Activated CD8-positive, alpha-beta memory T cell treated with anti-CD3 and anti-CD28 coated beads for 1 hour (primary cell): ENCODE measurements at places on chromosomes 4 and X.

DNA sequence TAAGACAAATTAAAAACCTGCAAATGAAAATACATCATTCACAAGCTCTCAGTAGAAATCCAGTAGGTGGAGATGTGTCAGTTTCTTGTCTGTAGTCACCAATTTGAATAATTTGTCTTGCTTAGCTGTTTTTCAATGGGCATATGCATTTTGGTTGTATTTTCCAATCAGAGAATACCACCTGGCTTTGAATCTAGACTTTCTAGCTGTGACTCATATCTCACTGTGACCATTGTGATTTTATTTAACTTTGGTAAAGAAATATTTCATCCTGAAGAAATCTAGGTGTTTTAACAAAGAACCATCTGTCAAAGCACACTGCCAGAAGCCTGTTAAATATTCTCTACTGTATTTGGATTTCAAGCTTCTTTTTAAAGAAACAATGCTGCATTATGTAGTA is 1650.6 kb upstream of the IGFBP7 start:
- no peak for DNase-seq

DNA sequence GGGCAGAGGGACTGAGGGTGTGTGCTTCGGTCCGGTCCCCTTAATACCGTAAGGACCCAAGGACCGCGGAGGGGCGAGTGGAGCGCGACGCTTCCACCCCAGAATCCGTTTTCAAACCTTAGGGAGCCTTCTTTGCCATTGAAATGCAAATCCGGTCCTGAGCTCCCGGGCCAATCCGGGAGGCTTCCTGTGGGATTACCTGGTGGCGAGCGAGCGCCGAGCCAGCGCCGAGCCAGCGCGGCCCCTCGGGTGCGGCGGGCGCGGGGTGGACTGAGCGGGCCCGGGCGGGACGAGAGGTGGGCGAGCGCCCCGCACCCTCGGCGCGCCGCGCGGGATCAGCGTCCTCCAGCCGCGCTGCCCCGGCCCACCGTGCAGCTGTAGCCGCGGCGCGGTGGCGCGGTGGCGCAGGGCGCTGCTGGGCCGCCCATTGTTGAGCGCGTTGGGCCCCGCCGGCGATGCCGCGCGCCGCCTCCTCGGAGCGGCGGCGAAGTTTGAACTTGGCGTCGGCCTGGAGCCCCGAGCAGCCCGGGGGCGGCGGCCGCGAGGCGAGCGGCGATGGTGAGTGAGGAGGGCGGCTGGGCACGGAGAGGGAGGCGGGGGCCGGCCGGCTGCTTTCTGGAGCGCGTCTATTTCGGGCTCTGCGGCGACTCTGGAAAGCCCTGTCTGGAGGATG is 208.7 kb downstream of the SOWAHB start:
- DNase-seq = no peak

DNA sequence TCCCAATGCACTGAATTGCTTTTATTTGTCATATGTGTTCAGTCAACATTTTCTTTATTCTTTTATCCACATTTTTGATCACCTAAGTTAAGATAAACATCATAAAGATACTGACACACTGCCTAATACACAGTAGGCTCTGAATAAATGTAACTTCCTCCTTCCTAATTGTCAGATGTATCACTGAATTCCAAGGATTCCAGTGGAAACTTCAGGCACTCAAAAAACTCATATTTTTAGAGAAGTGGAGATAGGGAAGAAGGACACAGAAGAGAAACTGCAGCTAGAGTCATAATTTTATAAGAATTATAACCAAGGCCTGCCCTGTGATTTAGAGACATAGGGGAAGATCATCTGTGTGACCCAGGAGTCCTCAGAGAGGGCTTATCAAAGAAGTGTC is 753.3 kb downstream of the ADGRL3 start:
- DNase-seq = no peak

- no peak for DNase-seq
These were observed 611.3 kb upstream of the CPXCR1 start for GRCh38 chrX:88135735-88136134.

GRCh38 chr4:106773076-106773905 is 262.8 kb downstream of the DKK2 start:
- no peak for DNase-seq

- DNase-seq = no peak
These were observed 270.6 kb downstream of the BANK1 start for GRCh38 chr4:102061133-102061532.

- no peak for DNase-seq
These were observed 16.7 kb downstream of the TMSB4X start for GRCh38 chrX:12991575-12991974.

DNA sequence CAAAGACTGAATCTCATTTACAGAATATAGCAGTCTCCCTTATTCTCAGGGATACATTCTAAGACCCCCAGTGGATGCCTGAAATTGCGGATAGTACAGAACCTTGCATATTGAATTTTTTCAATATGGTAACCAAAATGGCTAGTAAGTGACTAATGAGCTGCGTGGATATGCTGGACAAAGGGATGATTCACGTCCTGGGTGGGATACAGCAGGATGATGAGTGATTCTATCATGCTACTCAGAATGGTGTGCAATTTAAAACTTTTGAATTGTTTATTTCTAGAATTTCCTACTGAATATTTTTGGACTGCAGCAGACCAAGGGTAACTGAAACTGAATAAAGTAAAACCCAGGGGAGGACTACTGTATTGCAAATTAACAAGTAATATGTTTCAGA is 66.7 kb downstream of the STAG2 start:
- no peak for DNase-seq

DNA sequence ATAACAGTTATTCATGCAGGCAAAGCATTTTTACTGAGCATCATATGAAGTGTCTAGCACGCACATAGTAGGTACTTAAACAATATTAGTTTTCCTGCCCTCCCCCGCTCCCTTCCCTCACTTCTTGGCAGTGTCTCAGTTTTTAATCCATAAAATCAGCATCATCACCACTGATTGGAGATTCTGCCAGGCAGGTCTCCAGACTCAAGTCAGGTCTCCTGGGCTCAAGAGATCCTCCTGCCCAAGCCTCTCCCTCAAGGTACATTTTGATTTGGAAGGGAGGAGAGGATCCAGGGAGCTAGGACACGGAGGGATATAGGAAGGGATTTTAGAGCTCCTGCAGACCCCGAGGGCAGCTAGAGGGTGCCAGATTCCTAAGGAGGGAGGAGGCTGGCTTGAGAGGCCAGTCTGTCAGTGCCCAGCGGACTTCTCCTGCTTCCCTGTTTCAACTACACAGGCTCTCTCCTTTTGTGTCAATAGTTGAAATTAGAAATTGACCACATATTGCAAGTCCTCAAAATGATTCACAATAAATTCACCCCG is 4.4 kb upstream of the FAT1 start:
- no peak for DNase-seq

GRCh38 chr4:143337600-143338287 is 1.1 kb downstream of the GAB1 start:
- DNase-seq = no peak

DNA sequence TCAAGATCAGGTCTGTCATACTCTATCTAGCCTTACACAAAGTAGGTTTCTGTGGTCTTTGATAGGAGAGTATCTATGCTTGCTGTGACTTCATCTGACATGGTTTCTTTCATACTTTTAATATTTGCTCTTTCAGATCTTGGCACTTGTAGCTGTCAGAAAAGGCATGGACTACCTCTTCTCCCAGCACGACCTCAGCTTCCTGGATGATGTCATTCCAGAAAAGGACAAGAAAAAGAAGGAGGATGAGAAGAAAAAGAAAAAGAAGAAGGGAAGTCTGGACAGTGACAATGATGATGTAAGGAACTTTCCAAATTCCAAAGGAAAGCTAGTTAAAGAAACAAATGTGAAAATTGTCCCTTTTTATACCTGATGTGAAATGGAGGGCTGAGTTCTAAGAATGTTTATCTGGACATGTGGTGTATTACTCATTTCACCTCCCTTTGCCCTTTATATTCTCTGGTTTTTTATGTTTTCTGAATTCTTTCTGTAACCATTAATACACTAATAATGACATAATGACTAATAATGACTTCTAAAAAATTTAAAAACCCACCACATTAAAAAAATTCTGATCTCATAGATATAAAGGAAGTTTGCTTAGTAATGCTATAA is 221.2 kb downstream of the SLC4A4 start:
- DNase-seq = no peak

- DNase-seq = no peak
These were observed 23.7 kb upstream of the FAM47B start for GRCh38 chrX:34918856-34919255.

GRCh38 chrX:40331762-40332161 is 234.0 kb upstream of the BCOR start:
- no peak for DNase-seq

GRCh38 chr4:124694306-124694705 is 18.2 kb downstream of the ANKRD50 start:
- DNase-seq = no peak

- no peak for DNase-seq
These were observed 182.2 kb upstream of the TEX13C start for GRCh38 chrX:125137521-125137920.

GRCh38 chr4:183747931-183748670 is 89.0 kb downstream of the TRAPPC11 start:
- no peak for DNase-seq

DNA sequence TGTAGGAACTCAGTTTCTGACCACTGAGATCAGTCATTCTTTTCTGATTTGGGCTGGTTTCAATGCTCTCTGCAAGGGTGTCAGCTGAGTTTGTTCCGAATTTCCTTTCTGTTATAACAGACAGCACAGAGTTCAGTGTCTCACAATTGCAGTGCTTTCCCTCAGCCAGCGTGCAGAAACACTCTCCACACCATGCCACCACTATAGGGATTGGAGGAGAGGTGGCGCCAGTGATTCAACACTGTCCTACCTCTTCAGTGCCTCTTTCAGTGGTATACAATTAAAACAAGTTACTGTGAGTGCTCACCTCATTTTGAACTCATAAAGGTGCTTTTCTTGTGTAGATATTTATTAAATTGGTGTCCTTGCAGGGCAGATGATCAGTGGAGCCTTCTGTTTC is 413.2 kb upstream of the CXorf51B start:
- DNase-seq = no peak

GRCh38 chrX:153414856-153415510 is 3.7 kb downstream of the ZFP92 start:
- DNase-seq = no peak

DNA sequence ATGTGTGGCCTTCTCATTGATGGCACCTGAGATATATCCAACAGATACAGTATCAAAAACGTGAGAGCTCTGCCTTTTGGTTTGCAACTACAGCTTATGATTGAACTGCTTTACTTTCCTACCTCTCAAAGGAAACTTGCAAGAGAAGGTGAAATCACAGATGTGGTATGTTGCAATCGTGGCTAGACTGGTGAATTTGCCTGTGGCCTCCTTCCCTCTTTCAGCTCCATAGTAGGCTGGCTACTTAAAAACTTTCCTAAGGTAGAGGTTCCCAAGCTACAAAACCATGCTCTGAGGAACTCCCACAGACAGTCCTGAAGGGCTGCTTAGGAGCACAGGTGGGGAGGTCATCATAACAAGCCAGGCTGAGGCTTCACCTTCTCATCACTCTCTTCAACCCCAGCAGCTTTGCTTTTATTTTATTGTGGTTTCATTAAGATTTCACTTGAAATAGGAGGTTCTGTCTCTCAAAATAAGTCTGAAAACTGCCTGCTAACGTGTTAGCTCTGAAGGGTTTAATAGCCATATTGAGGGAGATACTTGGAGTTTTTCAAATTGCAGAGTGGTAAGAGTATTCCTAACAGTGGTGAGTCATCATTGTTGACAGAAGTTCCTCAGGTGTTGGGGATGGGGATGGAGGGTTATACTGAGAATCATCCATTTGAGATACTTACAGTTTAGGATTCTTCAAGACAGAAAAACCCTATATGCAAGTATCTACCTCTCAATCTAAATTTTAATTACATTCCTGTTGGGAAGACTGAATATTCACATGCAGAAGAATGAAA is 93.5 kb upstream of the UCP1 start:
- DNase-seq = no peak

GRCh38 chrX:4570151-4570550 is 856.7 kb upstream of the PRKX start:
- DNase-seq = no peak
